ENCODE measurements at places on chromosomes 7 and 10. TPM values are rescaled to one million over a fixed set of nuclear protein-coding genes. Genes with fewer than 3 reads are reported as not detected.

The DLX5 gene
- total RNA-seq = not detected

The C10orf67 gene
- total RNA-seq = 0.18 TPM

The SFRP4 gene
- total RNA-seq = not detected

The SLC18A3 gene
- not detected for total RNA-seq

The CLRN3 gene
- total RNA-seq = not detected

The ZNF107 gene
- 18.7 TPM for total RNA-seq

The MMS19 gene
- total RNA-seq = 74.3 TPM

The RAB19 gene
- total RNA-seq = 5.0 TPM

The TMEM213 gene
- 0.26 TPM for total RNA-seq

The FAM237B gene
- total RNA-seq = not detected

The OR2A1 gene
- total RNA-seq = 0.13 TPM

The POMZP3 gene
- total RNA-seq = 17.8 TPM

The COL1A2 gene
- total RNA-seq = not detected

The TAS2R3 gene
- total RNA-seq = 1.5 TPM

The MYL10 gene
- not detected for total RNA-seq

The TAS2R5 gene
- 1.5 TPM for total RNA-seq

The PNLIPRP2 gene
- not detected for total RNA-seq

The RNF133 gene
- total RNA-seq = not detected

The TSPAN33 gene
- 1.3 TPM for total RNA-seq

The DOCK4 gene
- 0.07 TPM for total RNA-seq

The HMX3 gene
- total RNA-seq = not detected

The SPOCK2 gene
- total RNA-seq = 412 TPM

The CCL26 gene
- total RNA-seq = not detected

The WNT8B gene
- total RNA-seq = 0.24 TPM

The EVX1 gene
- total RNA-seq = not detected

The CDK14 gene
- total RNA-seq = not detected

The CALML5 gene
- not detected for total RNA-seq

The GRM3 gene
- not detected for total RNA-seq

The OR2A12 gene
- total RNA-seq = not detected

The NME8 gene
- total RNA-seq = not detected

The BLVRA gene
- total RNA-seq = 27.3 TPM

The STAM gene
- total RNA-seq = 23.5 TPM

The HECW1 gene
- total RNA-seq = not detected

The CPXM2 gene
- not detected for total RNA-seq

The ADCY1 gene
- total RNA-seq = 0.53 TPM

The TMEM273 gene
- total RNA-seq = 17.3 TPM

The CDHR1 gene
- total RNA-seq = 0.41 TPM

The HTR5A gene
- total RNA-seq = not detected

The DGKB gene
- total RNA-seq = not detected

The MUC12 gene
- total RNA-seq = not detected

The CDHR3 gene
- 3.0 TPM for total RNA-seq

The EPHA1 gene
- 15.8 TPM for total RNA-seq

The CUZD1 gene
- 2.0 TPM for total RNA-seq

The BTBD16 gene
- total RNA-seq = not detected

The APBB1IP gene
- 74.4 TPM for total RNA-seq

The ZNF511 gene
- total RNA-seq = 44.5 TPM

The PRSS37 gene
- not detected for total RNA-seq

The SLC26A4 gene
- total RNA-seq = 0.88 TPM

The CC2D2B gene
- not detected for total RNA-seq

The ANKRD2 gene
- not detected for total RNA-seq

The MPP7 gene
- total RNA-seq = 24.4 TPM

The ZNF488 gene
- 0.08 TPM for total RNA-seq

The OSBPL3 gene
- 78.8 TPM for total RNA-seq

The DMTF1 gene
- total RNA-seq = 108 TPM

The AMZ1 gene
- total RNA-seq = 0.30 TPM

Measured in activated naive CD4-positive, alpha-beta T cell treated with anti-CD3 and anti-CD28 coated beads, Interleukin-2, amount 10 ng/mL, durations not matched to agents 5 hours and 36 hours (primary cell).